Cardiac fibroblast (primary cell): ENCODE measurements at places on chromosomes 11 and 22.
A peak's percentile ranks its signal among the peaks of the same experiment; 100 is the strongest.

DNA sequence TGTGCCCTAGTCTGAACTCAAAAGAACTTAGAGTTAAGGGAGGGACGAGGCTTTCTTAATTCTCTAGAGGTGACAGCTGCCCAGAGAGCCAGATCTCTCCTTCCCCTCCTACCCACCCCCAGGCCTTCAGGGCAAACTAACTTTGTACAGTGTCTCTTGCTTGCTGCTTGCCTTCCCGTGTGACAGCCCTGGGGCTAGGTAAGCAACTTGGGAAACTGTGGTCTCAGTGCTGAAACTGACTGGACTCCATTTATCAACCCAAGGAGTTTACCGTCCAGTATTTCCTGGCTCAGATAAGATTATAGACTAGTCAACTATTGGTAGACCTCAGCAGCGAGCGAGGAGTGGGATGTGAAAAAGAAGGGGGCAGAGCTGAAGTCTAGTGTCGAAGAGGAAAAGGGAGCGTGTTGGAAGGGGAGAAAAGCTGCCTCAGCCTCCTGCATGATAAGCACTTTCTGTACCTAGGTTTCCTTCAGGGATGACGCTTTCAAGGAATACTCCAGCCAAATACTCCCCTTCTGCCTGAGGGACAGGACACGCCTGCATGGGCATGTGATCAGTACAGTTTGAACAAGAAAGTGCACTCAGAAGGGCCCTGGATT is 43.3 kb upstream of the WEE1 start:
- DNase-seq: no peak

GRCh38 chr11:28834877-28835276 is 726.7 kb downstream of the METTL15 start:
- peak; percentile 91 for DNase-seq

DNA sequence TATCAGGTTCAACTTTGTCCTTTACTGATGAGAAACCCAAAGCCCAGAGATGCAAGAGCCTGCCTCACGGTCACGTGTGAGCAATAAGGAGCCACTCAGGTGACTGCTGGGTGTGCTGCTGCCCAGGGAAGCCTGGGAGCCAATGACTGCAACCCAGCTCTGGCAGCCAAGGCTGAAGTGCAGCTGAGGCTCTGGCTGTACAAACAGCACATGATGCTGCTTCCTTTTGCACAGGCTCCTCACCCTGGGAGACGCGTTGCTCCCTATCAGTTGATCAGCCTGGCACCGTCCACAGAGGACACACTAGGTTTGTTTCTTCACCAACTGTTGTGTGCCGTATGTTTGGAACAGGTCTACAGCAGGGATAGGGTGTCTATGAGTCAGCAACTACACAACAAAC is 168.7 kb downstream of the EFCAB6 start:
- no peak for DNase-seq

- DNase-seq: no peak
Observed at GRCh38 chr11:2835296-2835695, 50.3 kb downstream of the CDKN1C start.

- DNase-seq: peak; percentile 35
Observed at GRCh38 chr22:32917577-32918354, 116.3 kb downstream of the TIMP3 start.

DNA sequence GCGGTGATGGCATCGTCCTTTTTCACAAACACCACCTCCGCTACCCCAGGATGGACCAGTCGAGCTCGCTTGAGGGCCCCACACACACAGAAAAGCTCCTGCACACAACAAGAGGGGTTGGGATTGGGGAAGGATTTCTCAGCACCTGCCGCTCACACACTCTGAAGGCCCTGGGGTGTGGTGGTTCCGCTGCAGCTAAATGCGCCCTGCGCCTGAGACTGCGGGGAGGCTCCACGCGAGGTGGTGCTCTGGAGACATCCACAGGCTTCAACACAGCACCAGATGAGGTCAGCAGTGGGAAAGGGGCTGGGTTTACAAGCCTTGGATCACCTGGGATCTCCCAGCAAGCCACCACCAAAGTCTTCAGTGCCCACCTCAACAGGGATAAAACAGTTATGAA is 22.7 kb downstream of the POLDIP3 start:
- DNase-seq: no peak

GRCh38 chr11:85813721-85814120 is 2.8 kb upstream of the SYTL2 start:
- DNase-seq: no peak

- no peak for DNase-seq
Observed at GRCh38 chr11:2258501-2259465, 11.6 kb downstream of the ASCL2 start.

GRCh38 chr11:1888347-1888753 is 3.3 kb downstream of the PRR33 start:
- no peak for DNase-seq

- no peak for DNase-seq
Observed at GRCh38 chr11:45523760-45524159, 141.7 kb downstream of the CHST1 start.

DNA sequence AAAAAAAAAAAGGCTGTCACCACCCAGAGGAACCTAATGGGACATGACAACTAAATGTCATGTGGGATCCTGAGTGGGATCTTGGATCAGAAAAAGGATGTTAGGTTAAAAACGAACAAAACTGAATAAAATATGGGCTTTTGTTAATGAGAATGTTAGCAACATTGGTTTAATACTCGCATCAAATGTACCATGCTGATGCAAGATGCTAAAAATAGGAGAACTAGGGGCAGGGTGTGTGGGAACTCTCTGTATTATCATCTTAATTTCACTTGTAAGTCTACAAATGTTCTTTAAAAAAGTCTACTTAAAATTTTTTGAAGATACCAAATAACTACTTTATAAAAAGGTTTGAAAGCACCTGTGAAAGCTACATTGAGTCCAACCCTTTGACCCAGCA is 88.8 kb upstream of the PRR5 start:
- no peak for DNase-seq

DNA sequence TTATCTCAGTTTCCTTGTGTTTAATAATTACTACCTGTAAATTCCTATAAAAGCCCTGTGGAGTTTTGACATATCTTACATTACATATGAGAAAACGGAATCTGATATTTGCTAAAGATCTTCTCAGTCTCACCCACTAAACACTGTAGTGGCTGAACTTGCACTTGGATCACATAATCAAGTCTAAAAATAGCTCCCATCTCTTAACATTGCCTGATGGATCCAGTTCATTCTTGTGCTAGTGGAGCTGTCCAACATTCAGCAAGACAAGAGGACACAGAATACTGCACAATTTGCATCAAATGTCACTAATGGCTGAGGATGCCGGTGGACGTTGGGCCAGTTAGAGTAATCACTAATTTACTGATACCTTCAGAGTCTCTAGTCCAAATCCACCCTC is 569.9 kb upstream of the ANO5 start:
- no peak for DNase-seq

DNA sequence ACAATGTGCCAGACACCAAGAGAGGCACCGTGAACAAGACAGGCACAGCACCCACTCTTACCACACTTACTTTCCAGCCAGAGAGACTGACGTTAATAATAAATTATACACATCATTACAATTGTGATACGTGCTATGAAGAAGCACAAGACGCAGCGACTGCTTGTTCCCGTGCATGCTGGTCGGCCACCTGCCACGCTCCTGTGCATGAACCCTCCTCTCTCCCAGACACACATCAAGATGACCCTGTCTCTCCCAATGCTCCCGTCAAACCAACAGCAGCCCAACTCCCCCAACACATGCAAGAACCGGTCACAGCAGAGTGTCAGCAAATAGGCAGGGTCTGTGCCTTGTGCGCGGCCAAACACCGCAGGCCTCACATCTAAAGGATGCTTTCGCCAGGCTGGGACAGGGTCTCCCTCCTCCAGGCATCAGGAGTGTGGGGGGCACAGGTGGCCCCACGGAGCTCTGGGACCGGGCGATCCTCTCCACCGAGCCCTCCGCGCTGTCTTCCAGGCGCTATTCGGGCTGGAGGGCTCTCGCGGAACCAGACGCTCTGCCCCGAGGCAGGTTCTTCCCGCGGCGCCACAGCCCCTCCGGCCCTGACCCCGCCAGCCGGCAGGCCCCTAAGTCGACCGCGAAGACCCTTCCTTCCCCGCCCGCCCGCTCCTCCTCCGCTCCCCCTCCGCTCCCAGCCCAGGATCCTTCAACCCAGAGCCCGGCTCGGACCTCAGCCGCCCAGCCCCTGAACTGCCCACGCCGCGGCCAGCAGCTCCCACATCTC is 533 bp downstream of the SERGEF start:
- peak; percentile 22 for DNase-seq

- DNase-seq: no peak
Observed at GRCh38 chr22:25829237-25829636, 87.2 kb downstream of the MYO18B start.

- DNase-seq: no peak
Observed at GRCh38 chr11:113689768-113690618, 16.1 kb downstream of the TMPRSS5 start.

- no peak for DNase-seq
Observed at GRCh38 chr22:18066181-18066859, 11.5 kb upstream of the PEX26 start.

GRCh38 chr22:50317178-50317577 is 9.6 kb downstream of the DENND6B start:
- no peak for DNase-seq
